GOT3 (cell line): ENCODE measurements at places on chromosomes 11 and 22.

DNA sequence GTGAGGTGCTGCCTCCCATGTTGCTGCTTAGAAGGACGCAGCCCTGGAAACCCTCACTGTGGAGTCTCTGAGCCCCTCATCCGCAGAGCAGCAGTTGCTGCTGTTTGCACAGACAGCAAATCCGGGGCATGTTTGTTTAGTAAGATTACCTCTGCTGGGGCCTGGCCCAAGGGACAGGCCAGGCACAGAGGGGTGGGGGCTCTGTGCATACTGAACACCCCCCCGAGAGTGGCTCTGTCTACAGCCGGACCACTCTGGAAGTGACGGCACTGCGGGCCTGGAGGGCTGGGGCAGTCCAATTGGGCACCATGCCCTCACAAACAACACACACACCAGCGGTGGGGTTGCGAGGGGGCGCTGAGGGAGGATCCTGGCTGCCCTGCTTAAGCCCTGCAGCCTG is 22.9 kb upstream of the CCDC188 start:
- DNase-seq: no peak

- no peak for DNase-seq
Measured at GRCh38 chr11:103800406-103801114, 235.9 kb upstream of the DDI1 start.

DNA sequence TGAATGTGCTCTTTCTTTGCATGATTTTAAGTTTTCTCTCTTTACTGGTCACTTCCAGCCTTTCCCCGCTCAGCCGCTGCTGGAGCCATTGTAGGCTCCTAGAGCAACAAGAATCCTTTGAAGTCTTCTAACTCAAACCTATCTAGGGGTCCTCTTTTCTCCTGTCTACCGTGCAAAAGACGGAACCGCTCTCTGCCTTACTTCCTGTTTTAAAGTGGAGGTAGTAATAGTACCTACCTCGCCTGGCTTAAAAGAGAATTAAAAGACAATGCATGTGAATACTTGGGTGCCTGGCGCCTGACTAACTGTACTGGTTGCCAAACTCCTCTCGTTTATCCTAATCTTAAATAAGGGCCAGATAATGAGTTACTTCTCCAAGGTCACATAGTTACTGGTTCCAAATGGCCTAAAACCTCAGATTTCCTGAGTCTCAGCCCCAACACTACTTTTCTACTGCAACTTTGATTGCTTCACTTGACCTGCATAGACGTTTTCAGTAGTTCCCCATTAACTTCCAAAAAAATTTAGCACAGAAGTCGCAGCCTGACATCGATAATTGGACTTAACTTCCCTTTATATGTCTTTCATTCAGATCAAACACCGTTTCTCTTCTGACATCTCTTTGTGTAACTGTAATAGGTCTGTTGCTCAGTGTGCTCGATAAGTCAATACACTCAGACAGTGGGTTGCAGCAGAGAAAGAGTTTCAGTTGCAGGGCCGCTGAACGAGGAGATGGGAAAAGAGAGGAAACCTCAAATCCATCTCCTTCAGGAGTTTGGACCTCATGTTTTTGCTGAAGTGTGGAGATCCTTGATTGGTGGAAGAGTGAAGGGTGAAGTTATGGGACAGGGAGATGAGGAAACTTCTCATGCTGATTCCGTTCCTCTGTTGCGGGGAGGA is 891 bp downstream of the SAMM50 start:
- no peak for DNase-seq

- DNase-seq: no peak
Measured at GRCh38 chr22:49670456-49671330, 157.0 kb downstream of the BRD1 start.

DNA sequence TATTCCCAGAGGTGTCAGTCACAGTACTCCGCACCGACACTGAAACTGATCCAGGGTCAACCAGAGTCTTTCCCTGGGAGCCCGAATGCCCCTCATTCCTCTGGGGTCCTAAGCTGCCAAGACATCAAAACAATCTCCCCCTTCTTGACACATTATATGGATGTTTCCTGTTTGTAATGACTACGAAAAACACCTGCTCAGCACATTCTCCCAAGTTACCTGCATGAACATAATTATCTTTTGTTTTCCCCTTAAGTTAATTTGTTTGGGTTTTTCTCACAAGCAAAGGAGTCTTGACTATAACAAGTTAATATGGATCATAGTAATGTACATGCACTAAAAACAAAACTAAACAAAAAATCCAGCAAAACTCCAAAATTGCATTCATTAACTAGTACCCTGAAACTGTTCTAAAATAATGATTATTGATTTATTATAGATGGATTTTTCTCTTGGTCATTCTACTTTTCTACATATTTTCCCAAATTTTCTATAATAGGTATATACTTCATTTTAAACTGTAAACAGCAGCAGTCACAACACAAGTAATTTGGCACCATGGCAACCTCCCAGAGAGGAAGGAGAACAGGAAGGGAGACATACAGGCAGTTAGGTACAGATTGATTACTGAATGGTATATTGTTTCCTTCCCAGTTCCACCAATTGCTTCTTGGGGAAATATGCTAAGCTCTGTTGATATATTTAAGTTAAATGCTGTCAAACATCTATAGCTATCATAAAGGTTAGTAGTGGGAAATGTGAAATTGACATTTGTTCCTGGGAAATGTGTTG is 631.5 kb downstream of the METTL15 start:
- DNase-seq: no peak

GRCh38 chr11:912266-912665 is 1.7 kb upstream of the CHID1 start:
- no peak for DNase-seq

GRCh38 chr11:117606211-117606610 is 190.8 kb downstream of the DSCAML1 start:
- DNase-seq: no peak

- DNase-seq: no peak
Measured at GRCh38 chr22:22706253-22706915, 62.0 kb downstream of the GGTLC2 start.

DNA sequence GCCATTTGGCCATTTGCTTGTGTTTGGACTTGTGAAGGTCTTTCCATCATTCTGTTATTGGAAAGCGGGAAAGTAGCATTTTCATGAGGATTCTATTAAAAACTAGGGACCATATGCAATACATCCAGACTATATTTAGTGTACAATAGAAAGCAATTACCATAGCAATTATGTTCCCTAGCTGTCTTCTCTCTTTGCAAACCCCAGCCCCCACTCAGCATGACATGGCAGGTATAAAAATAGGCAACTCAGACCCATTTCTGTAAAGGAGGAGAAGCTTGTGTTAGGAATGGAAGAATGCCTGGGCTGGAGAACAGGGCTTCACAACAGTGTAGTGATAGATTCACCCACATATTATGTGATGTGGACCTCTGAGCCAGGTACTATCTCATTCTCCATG is 12.4 kb downstream of the OR51B6 start:
- DNase-seq: no peak

- DNase-seq: no peak
Measured at GRCh38 chr22:23216461-23217170, 36.3 kb downstream of the BCR start.

DNA sequence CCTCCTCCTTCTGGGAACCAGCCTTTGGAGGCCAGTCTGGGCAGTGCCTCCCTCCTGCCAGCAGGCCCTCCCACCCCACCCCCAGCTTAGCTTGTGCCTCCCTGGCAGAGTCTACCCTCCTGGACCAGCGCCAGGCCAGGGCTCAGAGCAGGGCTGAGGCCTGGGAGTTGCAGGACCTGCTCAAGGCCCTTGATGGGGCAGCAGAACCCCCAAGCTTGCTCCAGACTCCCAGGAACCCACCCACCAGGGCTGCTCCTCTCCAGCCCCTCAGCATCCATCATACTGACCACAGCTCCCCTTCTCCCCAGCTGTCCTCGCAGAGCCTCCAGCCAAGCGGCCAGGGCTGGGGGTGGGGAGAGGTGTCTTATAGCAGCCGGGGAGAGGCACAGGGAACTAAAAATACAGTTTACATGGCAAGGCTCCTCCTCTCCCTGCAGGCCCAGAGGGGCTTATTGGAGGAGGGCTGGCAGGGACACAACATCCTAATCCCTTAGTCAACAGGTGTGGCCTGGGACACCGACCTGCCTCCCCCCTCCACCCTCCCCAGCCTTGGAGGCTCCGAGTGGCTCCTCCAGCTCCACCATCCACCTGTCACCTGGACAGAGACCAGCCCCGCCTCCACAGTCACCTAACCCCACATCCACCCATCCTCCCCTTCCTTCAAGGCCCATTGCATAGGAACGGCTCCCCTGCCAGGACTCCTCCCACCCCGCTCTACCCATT is 5.2 kb upstream of the MB start:
- DNase-seq: no peak

DNA sequence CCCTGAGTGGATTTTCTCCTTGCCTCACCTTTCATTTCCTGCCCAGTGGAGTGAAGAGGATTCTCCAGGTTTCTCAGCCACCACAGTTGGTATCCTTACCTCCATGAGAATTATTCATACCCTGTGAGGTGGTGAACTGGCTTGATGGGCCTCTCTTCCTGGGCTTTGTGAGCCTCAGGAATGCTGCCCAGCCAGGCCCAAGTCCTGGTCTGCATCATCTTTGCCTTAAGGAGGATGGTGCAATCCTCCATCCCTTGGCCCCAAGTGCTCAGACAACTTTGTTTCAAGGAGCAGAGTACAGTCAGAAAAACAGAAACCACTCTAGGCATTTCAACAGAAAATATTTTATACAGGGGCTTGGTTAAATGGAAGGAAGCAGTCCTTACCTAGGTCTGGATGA is 114.2 kb upstream of the CADM1 start:
- DNase-seq: no peak

- DNase-seq: no peak
Measured at GRCh38 chr11:111798279-111798678, 32.1 kb upstream of the PPP2R1B start.

- DNase-seq: no peak
Measured at GRCh38 chr11:34721646-34722045, 100.8 kb downstream of the EHF start.

DNA sequence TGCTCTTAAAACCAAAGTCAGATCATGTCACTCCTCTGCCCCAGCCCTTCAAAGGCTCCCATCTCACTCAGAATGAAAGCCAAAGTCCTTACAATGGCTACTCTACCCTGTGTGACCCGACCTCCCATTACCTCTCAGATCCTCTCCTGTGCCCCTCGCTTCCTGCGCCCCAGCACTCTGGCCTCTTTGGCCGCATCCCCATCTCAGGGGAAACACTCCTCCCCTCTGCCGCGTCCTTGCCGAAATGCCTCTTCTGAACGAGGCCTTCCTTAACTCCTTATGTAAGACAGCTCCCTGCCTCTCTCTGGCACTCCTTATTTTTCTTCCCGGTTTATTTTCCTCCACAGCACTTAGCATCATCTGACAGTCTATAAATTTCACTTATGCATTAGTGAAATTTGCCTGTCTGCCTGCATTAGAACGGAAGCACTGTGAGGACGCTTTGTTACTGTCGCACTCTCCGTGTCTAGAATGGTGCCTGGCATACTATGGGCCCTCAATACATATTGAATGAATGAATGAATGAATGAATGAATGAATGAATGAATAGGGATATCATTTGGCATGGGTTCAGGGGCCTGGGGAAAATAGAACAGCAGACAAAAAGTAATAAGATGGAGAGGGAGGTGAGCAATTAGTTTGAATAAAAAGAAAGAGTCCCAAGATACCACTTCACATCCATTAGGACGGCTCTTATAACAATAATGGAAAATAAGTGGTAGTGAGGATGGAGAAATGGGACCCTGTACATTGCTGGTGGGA is 137.8 kb downstream of the CEP164 start:
- DNase-seq: no peak

DNA sequence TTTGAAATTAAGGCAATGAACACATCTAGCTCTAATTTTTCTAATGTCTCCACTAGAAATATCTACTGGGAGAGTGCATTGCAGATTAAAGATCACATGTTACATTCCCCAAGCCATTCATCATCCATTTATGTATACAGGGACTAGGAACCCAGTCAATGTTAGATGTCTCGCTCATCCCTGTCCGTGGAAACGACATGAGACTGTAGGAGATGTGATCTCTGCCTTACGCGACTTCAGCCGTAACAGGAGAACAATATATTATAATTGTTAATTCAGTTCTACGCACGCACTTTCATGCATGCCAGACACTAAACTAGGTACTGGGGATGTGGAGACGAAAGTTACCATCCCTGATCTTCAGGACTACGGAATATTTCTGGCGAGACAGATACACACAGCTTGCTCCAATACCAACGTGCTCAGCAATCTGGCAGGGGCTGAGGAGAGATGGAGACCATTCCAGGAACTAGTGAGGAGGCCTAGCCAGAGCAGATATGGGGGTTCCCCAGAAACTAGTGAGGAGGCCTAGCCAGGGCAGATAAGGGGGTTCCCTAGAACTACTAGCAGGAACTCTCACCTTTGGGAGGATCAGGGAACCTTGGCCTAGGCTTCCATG is 706 bp downstream of the DCPS start:
- no peak for DNase-seq
